ENCODE measurements at places on chromosomes 7 and 10.

- DNase-seq: no peak
These were observed 62.9 kb upstream of the PRR15 start for GRCh38 chr7:29500719-29501118.

- no peak for DNase-seq
These were observed 1.9 kb downstream of the SYPL1 start for GRCh38 chr7:106110238-106110560.

DNA sequence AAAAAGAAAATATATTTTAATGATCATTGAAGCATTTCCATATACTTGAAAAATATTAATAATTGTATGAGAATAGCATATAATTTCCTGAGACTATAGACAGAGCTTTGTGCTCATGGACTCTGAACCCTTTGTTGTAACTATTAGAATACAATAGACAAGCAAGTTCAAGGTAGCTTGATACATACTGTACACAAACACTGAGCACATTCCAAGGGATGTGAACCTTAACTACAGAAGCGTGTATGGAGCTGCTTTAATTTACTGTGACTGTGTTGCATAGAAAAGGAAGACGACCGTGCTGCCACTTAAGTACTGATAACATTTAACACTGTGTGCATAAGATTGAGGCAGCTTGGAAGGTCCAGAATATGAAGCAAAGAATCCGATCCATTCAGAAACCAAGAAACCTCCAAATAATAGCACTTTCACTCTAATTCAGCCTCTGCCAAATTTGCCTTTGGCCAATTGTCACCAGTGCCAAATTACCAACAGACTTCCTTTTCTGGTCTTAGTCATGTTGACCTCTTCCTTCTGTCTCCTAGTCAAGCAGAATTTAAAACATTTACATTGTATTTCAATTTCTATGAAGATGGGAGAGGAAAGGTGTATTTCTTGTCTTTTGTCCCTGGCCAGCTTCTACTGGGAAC lies 566.1 kb upstream of the GALNT17 start:
- DNase-seq: peak; percentile 43

- peak; percentile 80 for DNase-seq
These were observed 12.0 kb downstream of the LSM8 start for GRCh38 chr7:118195837-118196474.

DNA sequence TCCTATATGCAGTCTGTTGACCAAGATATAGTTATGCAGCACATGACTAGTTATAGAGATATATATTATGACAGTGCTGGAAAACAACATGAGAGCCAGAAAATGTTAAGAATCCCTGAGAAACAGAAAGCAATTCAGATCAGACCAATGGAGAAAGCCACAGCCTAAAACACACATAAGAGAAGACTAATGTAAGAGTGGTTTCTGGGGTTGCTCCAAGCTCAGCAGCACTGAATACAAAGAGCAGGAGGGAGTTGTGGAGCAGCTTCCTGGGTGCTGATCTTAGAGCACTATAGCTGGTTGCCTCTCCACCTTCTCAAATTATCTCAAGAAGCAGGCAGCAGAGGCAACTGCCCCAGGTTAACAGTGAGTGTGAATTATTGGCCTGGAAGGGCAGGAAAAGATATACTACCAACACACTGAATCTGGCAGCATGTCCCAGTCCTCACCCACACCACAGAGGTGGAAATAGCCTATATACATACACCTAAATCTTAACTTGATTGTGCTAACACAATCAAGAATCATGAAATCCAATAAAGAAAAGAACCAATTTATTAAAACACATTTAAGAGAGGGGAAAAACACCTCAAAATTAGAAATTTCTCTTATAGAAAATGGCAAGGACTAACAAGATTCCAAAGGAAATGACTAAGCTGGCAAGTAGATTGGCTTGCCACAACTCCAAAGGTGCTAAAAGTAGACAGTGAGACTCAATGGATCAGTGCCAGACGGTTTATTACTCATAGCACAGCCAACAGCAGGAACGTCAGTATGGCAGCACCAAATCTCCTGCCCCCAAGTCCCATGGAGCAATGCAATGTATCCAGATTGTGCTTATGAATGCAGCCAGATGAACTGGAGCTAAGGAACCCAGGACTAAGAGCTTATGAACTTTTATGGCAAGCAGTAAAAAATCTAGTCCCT lies 5.1 kb downstream of the PTTG1IP2 start:
- DNase-seq: no peak

DNA sequence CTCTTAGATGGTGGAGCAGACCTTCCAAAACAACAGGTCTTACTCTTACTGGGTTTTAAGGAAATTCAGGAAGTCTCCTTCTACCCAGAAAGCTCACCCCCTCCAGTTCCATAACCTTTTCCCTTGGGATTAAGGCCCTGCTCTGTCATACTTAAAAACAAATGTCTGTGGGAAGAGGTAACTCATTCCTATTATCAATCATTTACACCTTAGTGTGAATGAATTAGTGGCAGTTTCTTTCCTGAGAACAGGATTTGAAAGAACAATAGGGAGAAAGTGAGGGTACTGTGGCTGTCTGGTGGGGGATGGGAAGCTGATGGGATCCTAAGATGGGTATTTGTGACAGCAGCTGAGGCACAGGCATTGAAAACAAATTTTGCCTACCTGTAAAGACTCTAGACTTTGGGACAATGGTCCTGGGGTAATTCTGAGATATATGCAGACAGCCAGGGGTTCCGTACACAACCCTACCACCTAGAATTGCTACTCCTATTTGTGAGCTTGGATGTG lies 22.2 kb upstream of the PDLIM1 start:
- no peak for DNase-seq

DNA sequence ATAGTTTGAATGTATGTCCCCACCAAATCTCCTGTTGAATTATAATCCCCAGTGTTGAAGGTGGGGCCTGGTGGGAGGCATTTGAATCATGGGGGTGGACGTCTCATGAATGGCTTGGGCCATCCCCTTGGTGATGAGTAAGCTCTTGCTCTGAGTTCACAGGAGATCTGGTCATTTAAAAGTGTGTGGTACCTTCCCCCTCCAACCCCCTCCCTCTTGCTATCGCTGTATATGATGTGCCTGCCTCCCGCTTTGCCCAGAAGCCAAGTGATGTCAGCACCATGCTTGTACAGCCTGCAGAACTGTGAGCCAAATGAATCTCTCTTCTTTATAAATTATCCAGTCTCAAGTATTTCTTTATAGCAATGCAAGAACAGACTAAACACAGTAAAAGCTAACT lies 103.0 kb downstream of the CNOT4 start:
- DNase-seq: no peak

DNA sequence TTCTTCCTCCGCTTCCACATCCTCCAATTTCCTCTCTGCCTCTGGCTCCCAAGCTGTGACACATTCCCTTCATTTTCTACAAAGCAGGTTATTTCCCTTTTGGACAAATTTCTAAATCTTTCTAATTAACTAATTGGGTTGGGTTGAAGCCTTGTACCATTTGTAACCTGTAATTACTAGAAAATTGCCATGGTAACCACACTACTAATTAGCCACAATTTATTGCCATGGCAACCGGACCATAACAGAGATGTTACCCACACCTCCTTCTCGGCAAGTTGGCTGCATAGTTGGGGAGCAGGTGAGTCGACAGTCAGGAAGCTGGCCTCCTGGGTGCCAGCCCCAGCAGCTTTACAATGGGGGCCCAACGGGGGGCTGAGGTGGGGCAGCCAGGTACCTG lies 61.6 kb downstream of the GOLGA7B start:
- no peak for DNase-seq

DNA sequence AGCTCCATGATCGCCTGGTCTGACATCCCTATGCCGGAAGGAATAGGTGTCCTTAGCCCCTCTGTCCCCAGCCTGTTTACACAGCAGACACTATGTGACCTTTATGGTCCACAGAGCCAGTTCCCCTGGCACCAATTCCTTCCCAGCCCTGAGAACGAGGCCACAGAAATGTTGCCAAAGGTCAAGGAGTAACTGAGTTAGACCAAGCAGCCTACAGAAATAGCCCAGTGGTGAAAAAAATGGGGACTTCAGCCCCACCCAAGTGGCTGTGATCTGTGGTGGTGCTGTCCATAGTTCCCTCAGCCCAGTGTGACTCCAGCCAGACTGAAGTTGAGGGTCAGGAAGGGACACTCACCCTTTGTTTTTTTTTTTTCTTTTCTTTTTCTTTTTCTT lies 2.5 kb downstream of the PGAM2 start:
- no peak for DNase-seq

DNA sequence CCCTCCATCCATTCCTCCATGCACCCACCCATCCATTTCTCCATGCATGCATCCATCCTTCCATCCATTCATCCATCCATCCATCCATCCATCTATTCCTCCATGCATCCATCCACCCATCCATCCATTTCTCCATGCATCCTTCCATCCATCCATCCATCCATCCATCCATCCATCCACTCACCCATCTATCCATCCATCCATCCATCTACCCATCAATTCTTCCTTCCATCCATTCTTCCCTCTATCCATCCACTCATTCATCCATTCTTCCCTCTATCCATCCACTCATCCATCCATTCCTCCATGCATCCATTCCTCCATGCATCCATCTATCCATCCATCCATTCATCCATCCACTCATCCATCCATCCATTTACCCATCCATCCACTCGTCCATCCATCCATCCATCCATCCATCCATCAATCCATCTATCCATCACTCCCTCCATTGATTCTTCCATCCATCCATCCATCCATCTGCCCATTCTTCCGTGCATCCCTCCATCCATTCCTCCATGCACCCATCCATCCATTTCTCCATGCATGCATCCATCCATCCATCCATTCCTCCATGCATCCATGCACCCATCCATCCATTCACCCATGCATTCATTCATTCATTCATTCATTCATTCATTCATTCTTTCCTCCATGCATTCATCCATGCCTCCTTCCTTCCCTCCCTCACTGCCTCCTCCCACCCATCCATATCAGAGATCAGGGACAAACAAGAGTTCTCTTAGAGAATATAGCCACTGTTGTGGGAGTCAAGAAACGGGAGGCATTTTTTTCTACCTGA lies 22.2 kb downstream of the ELN start:
- DNase-seq: no peak

- DNase-seq: no peak
These were observed 40.8 kb upstream of the TSPAN33 start for GRCh38 chr7:129103561-129104324.

GRCh38 chr7:134931487-134931886 lies 54.8 kb upstream of the AGBL3 start:
- no peak for DNase-seq

DNA sequence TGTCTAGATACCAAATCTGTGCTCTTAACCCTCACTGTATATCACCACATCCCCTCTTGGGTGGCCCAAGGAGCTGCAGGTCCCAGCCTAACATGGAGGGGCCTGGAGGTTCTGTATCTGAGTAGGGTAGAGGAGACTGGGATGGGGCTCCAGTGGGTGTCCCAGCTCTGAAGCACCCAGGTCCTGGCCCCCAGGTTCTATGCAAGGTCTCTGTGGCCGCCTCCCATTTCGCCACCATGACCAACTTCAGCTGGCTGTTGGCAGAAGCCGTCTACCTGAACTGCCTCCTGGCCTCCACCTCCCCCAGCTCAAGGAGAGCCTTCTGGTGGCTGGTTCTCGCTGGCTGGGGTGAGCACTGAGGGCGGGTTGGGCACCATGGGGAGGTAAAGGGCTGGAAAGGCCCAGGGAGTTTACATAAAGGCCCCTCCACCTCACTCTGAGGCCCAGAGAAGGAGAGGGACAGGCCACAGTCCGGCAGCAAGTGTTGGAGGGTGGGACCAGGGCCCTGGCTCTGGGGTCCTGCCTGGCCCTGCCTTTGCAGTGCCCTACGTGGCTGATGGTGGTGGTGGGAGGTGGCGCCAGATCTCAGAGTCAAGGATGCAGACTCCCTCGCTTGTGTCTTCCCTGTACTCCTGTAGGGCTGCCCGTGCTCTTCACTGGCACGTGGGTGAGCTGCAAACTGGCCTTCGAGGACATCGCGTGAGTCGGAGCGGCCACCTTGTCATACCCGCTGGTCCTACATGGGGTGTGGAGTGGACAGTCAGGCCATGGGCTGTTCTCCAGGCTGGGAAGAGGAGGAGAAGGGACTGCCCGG lies 10.2 kb downstream of the GHRHR start:
- no peak for DNase-seq

DNA sequence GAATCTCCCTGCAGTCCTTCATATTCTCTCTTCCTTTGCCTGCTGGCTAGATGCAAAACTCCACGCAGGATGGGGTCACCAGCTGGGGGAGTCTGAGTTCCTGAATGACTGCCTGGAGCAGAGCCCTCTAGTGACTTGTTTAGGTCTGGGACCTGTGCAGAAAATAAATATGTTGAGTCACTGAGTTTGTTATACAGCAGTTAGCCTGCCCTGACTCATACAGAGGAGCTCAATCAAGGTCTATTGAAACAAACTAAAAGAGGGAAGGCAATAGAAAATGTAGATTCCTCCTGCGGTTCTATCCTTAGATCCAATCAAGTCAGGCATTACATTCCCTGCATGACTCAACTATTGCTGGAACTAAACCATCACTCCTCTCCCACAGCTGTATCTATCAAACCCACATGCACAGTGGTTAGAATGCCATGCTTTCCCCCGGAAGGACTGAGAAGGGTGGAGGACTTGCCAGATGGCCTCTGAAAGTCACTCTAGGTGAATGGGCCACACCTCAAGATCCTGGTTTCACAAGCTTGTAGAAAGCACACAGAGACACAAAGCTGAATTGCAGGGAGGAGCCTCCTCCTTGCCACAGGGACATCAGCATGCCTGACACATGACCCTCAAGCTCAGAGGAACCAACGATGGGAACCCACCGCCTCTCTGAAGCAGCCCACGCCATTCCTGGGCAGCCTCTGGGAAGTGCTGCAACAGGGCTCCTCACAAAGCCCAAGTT lies 73.9 kb downstream of the SH3PXD2A start:
- DNase-seq: no peak

DNA sequence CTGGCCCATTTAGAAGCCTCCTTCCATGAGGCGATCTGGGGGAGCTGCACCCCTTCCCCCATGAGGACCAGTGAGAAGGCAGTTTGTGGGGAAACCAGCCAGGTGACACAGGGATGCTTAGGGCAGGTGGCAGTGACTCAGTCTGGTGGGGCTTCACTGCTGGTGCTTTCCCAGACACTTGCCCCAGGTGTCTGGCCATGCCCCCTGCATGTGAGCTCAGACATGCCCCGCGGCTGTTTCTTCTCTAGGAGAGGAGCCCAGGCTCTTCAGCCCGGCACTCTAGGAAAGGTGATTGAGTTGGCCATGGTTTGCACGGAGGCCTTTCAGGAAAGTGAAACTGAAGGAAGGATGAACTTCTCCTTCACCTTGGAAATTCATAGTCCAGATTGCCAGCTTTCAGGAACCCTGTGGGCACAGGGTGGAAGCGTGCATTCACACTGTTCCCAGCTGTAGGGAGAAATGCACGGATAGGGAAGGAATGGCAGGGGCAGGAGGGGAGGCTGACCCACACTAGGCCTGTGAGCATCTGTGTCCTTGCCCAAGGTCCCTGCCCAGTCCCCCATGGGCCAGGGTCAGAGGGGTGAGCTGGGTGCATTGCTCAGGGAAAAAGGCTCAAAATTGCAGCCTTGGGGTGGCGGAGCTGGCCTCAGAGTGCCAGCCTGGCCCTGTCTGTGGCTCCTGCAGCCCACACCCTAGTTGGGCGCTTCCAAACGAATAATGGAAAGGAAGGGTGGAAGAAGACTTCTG lies 359.1 kb downstream of the GLRX3 start:
- no peak for DNase-seq
